Neural crest cell (in vitro differentiated cells): ENCODE measurements at places on chromosomes 5 and 9.

DNA sequence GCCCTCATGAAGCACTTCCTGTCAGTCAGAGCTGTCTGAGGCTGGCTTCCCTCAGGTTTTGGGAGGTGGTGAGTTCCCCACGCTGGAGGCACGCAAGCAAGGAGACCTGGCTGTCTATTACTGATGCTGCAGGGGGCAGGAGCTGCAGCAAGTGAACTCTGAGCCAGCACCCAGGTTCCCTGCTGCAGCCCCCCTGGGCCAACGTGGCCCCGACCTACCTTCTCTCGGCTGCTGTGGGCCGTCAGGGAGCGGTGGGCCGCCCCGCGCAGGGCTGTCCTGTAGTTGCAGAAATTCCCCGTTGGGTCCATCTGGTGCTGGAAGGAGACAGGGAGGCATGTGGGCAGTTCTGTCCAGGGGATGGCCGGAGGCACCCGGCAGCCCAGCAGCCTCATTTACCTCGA is 46.8 kb upstream of the RNF130 start:
- no peak for DNase-seq

GRCh38 chr5:139910036-139910435 is 114.4 kb downstream of the PSD2 start:
- no peak for DNase-seq

- DNase-seq: no peak
Measured at GRCh38 chr5:83230511-83230910, 153.2 kb downstream of the XRCC4 start.

DNA sequence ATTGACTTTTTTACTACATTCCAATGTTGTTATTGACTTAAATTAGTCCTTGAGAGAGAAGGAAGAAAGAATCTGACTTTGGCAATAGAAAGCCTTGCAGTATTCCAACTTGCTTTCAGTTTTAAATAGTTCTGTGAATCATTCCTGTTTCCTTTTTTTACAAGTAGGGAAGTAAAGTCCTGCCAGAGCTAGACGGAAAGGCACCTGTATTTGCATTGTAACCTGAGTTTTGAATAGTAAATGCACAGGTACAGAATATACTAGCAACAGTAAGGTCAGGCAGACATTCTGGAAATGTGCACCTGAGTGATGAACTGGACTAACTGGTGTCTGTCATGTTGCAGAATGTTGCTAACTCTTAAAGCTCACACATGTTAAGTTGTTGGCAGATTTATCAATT is 100.9 kb downstream of the PRKACG start:
- DNase-seq: no peak

DNA sequence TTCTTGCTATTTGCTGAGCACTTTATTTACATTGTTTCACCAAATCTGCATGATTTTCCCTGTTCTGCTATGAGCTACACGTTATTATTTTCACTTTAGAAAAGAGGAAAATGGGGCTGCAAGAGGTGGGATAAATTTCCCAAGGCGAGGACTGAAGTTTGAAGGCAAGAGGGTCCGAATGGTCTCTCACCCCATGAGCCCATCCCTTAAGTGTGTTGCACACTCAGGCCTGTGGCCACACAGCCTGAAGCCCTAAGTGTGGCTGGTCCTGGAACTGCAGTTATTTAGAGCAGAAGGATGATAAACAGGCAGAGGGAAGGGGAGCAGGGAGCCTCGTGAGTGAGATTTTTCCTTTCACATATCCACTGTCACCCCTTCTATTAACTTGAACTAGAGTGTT is 7.8 kb downstream of the PDE8B start:
- no peak for DNase-seq

GRCh38 chr5:75367401-75367800 is 30.4 kb downstream of the HMGCR start:
- DNase-seq: no peak

GRCh38 chr5:176542596-176543427 is 5.6 kb upstream of the RNF44 start:
- peak; percentile 14 for DNase-seq
